ENCODE measurements at places on chromosomes 7 and 10.
A peak's percentile ranks its signal among the peaks of the same experiment; 100 is the strongest.

DNA sequence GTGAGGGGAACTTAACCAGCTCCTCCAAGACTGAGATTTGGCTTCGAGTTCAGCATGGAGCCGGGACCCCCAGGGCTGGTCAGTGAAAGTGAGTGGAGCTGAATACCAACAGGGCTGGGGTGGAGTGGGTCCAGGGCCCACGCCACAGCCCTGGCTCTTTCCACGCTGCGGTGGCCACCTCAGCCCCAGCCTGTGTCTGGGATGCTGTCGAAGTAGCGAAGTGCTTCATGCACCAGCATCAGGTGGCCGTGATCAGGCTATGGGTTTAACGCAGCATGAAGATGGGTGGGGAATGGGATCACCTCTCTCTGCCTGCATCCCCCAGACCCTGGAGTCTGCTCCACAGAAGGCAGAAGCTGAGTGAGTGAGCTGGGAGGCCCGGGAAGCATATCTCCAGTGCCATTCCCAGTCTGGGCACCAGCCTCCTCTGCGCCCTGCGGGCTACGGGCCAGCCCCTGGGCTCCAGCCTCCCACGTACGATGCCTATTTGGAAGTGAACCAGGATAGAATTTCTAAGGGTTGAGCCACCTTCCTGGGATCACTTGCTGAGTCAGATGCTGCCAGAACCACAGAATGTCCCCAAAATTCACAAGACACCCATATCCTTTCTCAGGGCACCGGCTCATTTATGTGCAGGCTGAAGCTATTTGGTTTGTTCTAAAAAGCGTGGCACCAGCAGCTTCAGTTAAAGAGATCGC is 131.1 kb upstream of the CHST15 start:
- H3K4me1 ChIP-seq: peaks cover 24% of the 10 kb centered on the region
- H3K36me3 ChIP-seq: no peaks in the 10 kb centered on the region
- no peak overlapping the region for H3K4me3 ChIP-seq
- no peak overlapping the region for H3K27ac ChIP-seq

- no peaks in the 10 kb centered on the region for H3K4me1 ChIP-seq
- no peaks in the 10 kb centered on the region for H3K27me3 ChIP-seq
- no peak overlapping the region for H3K27ac ChIP-seq
- DNase-seq: no peak
- no peaks in the 10 kb centered on the region for H3K36me3 ChIP-seq
Observed at GRCh38 chr7:55970561-55970960, 6.2 kb downstream of the NIPSNAP2 start.

DNA sequence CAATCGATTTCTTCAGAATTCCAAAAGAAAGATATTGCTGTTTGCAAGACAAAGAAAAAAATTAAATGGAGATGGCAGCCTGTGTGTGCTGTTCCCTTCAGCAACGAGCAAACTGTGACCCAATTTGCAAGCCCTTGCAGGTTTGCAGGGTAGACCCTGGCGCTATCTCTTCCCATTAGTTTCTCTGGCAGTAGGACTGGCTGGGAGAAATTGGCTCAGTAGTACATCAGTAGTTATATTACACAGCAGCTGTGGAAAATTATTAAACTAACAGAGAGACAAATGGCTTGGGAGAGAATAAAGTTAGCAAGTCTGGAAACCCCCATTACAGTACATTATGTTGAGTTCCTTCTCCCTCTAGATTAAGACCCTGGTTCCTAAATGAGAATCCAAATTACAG is 116.4 kb upstream of the ITGB1 start:
- no peak overlapping the region for H3K27ac ChIP-seq
- no peaks in the 10 kb centered on the region for H3K27me3 ChIP-seq
- no peak for DNase-seq
- H3K4me3 ChIP-seq: no peak overlapping the region

GRCh38 chr10:31121757-31122577 is 90.3 kb upstream of the ZNF438 start:
- H3K36me3 ChIP-seq: no peaks in the 10 kb centered on the region
- no peak overlapping the region for H3K4me3 ChIP-seq
- no peak overlapping the region for H3K27ac ChIP-seq

- peak overlapping the region; percentile 91 for H3K27ac ChIP-seq
- no peaks in the 10 kb centered on the region for H3K36me3 ChIP-seq
- peak overlapping the region; percentile 94 for H3K4me3 ChIP-seq
Observed at GRCh38 chr7:131327049-131327625, 539 bp upstream of the MKLN1 start.

GRCh38 chr10:103845972-103846371 is 9.4 kb downstream of the SH3PXD2A start:
- DNase-seq: no peak
- H3K4me1 ChIP-seq: peaks cover 9% of the 10 kb centered on the region

GRCh38 chr7:117217106-117218035 is 105.5 kb downstream of the WNT2 start:
- no peaks in the 10 kb centered on the region for H3K27me3 ChIP-seq
- H3K4me3 ChIP-seq: no peak overlapping the region
- H3K36me3 ChIP-seq: no peaks in the 10 kb centered on the region
- H3K4me1 ChIP-seq: no peaks in the 10 kb centered on the region
- no peak overlapping the region for H3K27ac ChIP-seq

- H3K4me3 ChIP-seq: no peak overlapping the region
- H3K36me3 ChIP-seq: no peaks in the 10 kb centered on the region
- H3K27ac ChIP-seq: no peak overlapping the region
- no peak for DNase-seq
Observed at GRCh38 chr10:89591111-89591795, 53.8 kb downstream of the PANK1 start.

GRCh38 chr10:51832652-51833383 is 133.4 kb upstream of the CSTF2T start:
- H3K4me3 ChIP-seq: no peak overlapping the region
